Lower leg skin (tissue), 4 donors: ENCODE measurements at places on chromosomes 13 and 19. TPM values are rescaled to one million over a fixed set of nuclear protein-coding genes. Genes with fewer than 3 reads are reported as not detected.

The C5AR1 gene
- 1.8 TPM for total RNA-seq

DNA sequence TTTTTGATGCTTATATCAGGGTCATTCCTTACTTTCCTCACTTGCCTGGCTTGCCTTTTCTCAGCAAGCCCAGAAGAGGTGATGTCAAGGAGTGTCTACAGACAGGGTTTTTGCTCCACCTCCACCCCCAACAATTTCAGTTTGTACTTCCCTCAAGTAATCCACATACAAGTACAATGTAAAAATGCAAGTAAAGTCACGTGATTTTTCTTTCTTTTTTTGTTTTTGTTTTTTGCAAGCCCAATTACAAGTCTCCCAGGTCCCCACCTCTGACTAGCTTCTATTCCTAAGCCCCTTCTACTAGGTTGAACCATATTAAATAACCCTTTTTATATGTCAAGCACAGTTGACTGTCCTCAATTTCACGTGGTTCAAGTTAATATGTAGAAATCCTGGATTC is 579.6 kb downstream of the DIAPH3 start:
- no peak for DNase-seq

DNA sequence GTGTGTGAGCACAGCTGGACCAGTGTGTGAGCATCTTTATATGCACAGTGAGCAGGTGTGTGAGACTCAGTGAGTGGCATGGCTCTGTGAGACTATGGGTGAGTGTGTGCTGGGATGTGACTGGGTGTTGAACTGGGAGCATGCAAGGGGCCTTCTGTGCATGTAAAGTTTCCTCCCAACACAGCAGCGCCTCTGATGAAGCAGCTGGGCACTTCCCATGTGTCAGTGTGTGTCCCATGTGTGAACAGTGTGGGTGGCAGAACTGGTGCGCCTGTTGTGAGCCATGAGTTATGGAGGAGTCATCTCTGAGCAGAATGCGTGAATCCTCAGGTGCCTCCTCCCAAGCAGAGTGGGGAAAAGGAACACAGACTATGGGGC is 24.1 kb downstream of the LGALS16 start:
- no peak for DNase-seq

GRCh38 chr19:46787331-46788261 is 798 bp downstream of the SLC1A5 start:
- peak; percentile 40 for DNase-seq

The LILRB3 gene
- total RNA-seq: 6.0 TPM

- DNase-seq: no peak
Measured at GRCh38 chr19:21587117-21587461, 81.7 kb downstream of the ZNF429 start.

DNA sequence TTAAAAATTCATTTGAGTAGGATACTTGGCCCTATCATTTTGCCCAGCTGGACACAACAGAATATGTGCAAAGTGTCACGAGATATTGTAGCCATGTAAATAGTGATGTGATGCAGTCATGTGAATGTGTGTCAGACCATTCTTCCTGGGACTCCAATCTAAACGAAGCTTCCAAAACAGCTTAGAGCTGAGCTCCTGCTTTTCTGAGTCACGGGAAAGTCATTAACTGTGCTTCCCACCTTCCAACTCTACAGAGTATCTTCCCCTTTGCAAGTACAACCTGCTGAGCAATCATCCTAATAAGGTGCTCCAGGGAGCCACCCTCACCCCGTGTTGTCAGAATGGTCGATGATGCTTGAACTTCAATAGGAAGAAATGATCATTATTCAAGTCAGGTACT is 294.7 kb downstream of the MYO16 start:
- no peak for DNase-seq

DNA sequence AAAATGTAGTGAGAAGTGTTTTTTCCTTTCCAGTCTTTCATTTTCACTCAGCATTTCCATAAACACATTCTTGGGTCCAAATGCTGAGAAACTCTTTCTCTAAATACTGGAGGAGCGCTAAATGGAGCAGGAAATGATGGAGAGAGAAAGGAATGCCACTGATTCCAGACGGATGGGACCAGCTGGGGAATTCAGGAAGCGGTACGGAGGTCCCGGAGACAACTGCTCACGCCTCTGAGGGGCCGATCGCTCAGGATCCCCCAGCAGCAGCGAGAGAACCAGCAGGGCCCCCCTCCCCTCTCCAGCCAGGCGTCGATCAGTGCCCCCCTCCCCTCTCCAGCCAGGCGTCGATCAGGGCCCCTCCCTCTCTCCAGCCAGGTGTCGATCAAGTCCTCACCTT is 13.2 kb downstream of the RASA3 start:
- DNase-seq: no peak

GRCh38 chr19:1379961-1380489 is 3.7 kb upstream of the NDUFS7 start:
- no peak for DNase-seq

GRCh38 chr19:18418483-18419194 is 559 bp upstream of the SSBP4 start:
- no peak for DNase-seq

DNA sequence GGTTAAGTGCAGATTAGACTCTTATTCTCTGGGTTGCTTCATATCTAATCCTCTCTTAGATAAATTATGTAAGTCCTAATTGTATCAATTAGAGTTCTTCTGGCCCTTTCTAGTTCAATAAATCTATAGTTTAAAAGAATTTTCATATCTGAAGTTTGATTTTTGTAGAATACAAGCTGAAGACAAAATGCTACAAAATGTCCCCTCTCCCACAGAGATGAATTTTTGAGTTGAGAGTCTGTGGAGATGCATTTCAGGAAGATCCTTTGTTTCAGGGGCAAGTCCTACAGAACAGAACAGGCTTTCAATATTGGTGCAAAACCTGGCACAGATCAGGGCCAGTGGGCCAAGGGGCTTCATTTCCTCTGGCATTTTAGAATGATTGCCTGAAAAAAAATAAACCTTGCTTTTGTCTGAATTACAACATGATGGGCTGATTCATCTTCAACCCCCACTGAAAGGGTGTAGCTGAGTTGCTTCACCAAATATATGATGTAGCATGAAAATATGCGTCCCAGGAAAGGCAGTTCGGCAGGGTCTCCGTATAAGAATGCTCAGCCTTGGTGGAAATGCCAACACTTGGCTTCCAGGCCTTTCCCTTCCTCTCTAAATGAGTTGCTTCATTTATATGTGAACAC is 6.4 kb upstream of the IPO5 start:
- DNase-seq: no peak

The KCNJ14 gene
- total RNA-seq: 4.7 TPM

DNA sequence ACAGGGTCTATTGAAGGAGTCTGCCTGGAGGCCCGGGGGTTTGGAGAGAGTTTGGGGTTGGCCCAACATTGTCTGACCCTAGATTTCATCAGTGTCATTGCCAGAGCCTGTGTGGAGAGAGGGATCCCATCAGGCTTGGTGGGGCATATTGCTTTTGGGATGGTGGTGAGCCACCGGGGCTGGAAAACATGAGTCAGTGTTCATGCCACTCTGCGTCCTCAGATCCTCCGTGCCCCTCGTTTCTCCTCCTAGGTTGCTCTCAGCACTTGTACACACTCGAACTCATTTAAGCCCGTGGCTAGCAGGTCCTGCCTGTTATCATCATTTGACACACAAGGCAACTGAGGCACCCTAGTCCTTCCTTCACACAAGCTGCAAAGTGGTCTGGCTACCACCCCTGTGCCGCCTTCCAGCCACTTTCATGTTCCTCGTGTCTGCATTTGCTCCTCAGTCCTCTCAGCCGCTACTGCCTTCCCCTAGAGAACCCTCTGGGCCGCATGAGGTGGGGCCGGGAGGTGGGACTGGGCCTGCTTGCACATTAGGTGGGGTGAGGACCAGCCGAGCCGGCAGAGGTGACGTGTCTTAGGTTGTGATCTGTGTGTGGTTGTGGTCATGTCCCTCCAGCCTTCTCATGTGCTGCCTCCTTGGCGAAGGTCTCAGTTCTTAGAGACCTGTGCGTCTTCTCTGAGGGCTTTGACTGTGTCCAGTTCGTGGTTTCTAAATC is 3.6 kb downstream of the NACC1 start:
- DNase-seq: no peak

The ZNF83 gene
- 25.1 TPM for total RNA-seq

DNA sequence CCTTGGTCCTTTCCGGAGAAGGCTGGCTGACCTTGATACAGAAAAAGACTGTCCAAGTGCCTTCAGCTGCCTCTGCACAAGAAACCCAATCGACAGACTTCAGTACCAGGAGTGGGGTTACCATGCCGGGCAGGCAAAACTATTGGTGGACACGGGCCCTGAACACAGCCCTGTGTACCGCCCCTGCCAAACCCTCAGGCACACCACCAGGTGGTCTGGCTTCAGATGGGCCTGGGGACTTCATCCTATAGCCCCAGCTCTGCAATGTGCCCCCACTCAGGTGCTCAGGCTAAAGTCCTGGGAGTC is 17.5 kb downstream of the TCF3 start:
- no peak for DNase-seq

- peak; percentile 68 for DNase-seq
Measured at GRCh38 chr19:35908973-35909683, 1.0 kb upstream of the TYROBP start.

- DNase-seq: no peak
Measured at GRCh38 chr13:23086968-23087623, 93.7 kb upstream of the SGCG start.

GRCh38 chr13:39044536-39044935 is 6.3 kb downstream of the NHLRC3 start:
- no peak for DNase-seq

- DNase-seq: no peak
Measured at GRCh38 chr13:36282821-36283432, 14.7 kb downstream of the CCDC169 start.

GRCh38 chr13:98396071-98396710 is 180.7 kb downstream of the STK24 start:
- DNase-seq: no peak

The ZNF738 gene
- 4.5 TPM for total RNA-seq

GRCh38 chr19:47598407-47599349 is 10.3 kb upstream of the BICRA start:
- peak; percentile 89 for DNase-seq

GRCh38 chr19:12754465-12755196 is 3.0 kb downstream of the BEST2 start:
- no peak for DNase-seq

The TMIGD2 gene
- not detected for total RNA-seq

GRCh38 chr13:78015782-78016181 is 97.2 kb upstream of the EDNRB start:
- no peak for DNase-seq

The EFNA2 gene
- total RNA-seq: not detected

The SLC25A15 gene
- total RNA-seq: 3.7 TPM

DNA sequence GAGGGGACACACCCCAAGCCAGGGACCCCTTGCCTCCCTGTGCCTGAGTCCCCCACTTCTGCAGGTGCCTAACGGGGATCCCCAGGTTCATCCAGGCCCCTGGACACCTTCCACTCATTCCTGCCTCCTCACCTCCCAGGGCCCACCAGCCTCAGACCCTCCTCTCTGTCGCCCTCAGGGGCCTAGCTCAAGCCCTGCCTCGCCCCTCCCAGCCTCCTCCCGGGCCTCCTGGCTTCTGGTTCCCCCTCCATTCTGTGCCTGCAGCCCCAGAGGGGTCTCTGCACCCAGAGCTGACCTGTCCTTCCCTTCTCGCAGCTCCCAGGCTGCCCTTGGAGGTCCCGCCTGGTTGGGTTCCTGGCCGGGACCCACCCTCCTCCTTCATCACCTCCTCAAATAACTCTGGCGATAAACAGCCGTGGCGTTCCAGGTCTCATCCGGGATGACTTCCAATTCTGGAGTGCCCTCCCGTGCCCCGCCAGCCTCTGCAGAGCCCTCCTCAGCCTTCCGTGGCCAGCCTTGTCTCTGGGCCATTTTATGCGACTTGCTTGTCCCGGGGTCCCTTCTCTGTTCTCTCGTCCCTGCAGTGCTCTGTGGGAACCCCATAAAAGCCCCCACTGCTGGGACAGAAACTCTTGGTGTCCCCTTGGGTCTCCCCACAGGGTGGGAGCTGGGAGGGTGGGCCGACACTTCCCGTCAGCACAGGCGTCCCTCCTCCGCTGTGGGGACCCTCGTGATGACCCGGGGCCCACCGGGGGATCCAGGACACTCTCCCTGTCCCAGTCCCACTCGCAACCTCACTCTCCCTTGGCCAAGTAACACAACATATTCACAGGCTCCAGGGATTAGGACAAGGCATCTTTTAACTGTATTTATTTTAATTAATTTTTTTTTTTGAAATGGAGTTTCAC is 9.2 kb downstream of the JOSD2 start:
- DNase-seq: no peak

The SULT2A1 gene
- not detected for total RNA-seq

- DNase-seq: no peak
Measured at GRCh38 chr13:37175996-37176395, 70.5 kb upstream of the CSNK1A1L start.

The ADGRE1 gene
- not detected for total RNA-seq

The JOSD2 gene
- total RNA-seq: 25.0 TPM

DNA sequence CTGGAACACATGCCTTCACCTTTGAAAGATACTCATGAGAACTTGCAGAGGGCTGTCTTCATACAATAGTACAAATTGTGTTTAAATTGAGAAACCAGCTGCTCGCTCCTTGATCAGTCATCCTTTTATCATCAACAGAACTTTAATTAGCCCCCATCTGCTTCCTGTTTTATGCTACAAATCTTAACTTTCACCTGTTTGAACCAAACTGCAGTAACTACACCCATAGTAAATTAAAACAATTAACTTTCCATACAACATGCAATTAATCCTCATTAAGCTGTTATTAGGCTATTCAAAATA is 85.2 kb downstream of the FOXO1 start:
- DNase-seq: no peak
